ENCODE measurements at places on chromosomes 6 and 20. TPM values are rescaled to one million over a fixed set of nuclear protein-coding genes. Genes with fewer than 3 reads are reported as not detected.
A peak's percentile ranks its signal among the peaks of the same experiment; 100 is the strongest.

DNA sequence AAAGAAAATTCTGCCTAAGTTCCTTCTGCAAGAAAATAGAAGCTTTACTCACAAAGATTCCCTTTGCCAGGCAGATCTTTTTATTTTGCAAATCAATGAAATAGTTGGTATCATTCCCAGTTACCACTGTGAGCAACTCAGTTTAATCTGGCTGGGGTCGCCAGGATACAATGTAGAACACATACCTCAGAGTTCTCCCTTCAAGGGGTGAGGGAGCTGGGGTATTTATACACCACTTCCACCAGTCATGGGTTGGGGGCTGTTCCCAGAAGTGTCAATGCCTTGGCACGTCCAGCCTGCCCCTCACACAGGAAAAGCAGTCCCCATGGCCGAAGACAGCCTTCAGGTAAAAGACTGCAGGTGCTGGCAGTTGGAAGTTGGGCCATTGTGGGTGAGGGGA, 86.2 kb downstream of the SLC24A3 start:
- no peak for DNase-seq

DNA sequence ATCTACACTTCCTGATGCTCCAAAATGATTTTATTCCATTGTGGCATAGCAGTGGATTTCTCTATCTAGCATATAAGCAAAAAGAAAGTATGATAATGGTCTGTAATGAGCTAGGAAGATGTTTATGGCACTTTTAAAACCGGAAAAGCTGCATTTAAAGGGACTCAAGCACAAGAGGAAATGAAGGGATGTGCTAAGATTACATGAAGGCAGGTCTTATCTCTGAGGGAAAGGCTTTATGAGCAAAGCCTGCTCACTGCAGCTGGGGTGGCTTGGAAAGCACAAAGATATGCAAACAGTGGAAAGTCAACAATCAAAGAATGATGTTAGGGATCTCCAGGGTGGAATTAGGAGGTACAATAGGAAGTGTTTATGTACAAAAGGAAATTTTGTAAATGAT, 138.2 kb downstream of the TENT5A start:
- no peak for DNase-seq

DNA sequence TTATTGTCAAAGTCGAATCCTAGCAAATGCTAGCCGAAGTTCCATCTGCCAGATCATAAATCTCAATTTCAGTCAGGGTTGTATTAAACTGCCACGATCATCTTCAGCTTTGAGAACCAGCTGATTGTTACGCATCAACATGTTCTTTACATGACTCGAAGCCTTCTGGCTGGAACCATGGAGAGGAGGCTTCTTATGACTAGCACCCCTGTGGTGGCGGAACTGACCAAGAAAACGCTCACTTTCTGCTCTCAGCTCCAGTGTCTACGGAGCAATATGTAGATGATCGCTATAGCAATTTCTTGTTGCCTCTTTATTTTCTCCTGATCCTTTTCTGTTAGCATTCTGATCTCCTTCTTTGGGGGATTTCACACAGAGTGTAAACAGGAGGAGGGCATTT, 479.4 kb upstream of the SLC35B3 start:
- no peak for DNase-seq

GRCh38 chr6:21739838-21740237, 146.3 kb downstream of the SOX4 start:
- DNase-seq: no peak

DNA sequence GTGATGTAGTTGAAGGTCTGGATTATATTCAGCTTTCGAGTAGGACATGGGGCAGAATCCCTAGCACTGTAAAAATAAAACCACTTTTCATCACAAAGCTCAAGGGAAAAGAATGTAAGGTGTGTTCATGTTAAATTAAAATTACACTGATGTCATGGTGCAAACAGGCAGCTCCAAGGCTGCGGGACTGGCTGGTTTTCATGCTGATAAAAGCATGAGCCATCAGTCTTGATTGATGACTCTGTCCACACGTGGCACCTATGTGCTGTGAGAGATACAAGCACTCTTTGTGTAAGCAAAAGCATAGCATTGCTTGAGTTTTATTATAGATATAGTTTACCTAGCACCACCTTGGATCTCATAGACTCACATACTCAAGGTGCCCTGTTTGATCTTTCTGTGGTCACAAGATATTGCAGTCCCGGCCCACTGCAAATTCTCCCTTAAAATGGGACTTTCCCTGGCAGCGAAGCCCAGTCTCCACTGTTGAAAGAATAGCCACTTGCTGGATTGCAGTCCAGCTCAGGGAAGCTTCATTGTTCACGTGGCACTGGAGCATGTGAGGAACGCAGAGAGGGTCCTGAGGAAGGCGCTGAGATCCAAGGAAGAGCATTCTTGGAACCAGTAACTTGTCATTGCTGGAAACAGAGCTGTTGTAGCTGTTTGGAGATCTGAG, 90.6 kb downstream of the TIAM2 start:
- DNase-seq: peak; percentile 59

DNA sequence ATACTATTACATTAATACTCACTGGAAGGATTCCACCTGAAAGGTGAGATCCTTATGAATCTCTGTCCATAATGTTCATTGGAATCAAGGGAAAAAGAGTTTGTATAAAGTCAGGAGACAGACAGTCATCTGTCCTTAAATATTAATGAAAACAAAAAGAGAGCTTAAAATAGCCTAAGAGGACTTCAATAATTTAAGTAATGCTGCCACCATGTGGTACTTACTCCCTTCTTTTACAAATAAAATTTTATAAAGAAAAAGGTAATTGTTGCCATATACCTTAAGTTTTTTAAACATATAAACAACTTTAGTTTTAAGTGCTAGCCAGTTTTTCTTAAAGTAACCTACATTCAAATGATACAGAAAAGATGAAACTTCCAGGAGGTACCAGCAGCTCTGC, 5.1 kb downstream of the BLOC1S5 start:
- DNase-seq: peak; percentile 25

- DNase-seq: peak; percentile 67
Measured at GRCh38 chr20:23061734-23062561, 12.5 kb upstream of the THBD start.

DNA sequence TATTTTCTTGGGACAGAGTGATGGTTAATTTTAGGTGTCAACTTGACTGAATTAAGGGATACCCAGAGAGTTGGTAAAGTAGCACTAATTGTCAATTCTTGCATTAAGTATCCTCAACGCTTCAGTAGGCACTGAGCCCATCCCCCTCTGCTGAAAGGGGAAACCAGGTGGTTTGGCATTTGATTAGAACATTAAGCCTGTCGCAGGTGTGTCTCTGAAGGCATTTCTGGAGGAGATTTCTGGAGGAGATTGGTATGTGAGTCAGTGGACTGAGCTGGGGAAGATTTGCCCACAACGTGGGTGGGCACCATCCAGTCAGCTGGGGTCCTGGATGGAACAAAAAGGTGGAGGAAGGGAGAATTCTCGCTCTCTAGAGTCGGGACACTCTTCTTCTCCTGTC, 119.8 kb downstream of the RFX6 start:
- DNase-seq: no peak

DNA sequence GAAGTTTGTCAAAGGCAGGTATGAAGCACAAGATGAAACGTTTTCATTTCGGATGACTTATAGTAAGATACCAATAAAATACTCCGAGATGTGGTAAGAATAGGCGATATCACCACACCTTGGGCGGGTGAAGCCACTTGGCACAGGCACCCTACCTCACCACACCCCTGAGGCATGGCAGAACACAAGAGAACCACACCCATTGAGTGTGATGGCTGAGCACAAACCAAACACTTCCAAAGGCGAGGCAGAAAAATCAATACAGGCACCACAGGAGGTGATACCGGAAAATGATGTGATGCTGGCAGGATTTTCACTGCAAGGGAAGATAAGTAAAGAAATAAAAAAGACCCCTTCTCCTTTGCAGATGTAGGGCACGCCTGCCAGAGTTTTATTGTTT, 332.9 kb upstream of the PRDM1 start:
- no peak for DNase-seq

GRCh38 chr6:86031713-86032112, 389.0 kb upstream of the SYNCRIP start:
- no peak for DNase-seq

- peak; percentile 10 for DNase-seq
Measured at GRCh38 chr6:152338335-152339125, 298.6 kb downstream of the SYNE1 start.

DNA sequence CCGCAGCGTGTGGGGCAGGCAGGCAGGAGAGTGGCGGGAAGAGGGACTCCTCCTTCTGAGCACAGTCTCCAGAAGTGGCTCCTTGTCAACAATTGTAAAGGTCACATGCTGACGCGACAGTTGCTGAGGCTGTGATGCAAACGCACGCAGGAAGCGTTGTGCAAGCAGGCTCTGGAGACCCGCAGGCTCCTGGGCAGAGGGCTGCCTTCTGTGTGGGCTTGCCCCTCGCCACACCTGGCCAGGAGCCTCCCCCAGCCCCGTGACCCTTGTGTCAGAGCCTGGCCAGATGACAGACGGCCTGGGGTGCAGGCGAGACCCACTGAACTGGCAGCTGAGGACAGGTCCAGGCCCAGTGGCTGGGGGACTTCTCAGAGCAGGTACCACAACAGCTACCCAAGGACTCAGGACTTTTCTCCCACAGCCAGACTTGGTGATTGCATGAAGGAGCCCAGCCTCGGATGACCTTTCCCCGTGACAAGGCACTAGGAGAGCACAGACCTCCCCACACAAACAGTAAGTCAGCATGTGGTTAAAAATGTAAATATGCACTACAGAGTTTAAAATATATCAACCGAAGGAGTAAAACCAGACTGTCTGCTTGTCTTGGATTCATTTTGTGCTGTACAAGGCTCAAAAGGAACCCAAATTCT, 222.1 kb upstream of the RREB1 start:
- no peak for DNase-seq

- no peak for DNase-seq
Measured at GRCh38 chr6:98880486-98880885, 46.1 kb downstream of the POU3F2 start.

DNA sequence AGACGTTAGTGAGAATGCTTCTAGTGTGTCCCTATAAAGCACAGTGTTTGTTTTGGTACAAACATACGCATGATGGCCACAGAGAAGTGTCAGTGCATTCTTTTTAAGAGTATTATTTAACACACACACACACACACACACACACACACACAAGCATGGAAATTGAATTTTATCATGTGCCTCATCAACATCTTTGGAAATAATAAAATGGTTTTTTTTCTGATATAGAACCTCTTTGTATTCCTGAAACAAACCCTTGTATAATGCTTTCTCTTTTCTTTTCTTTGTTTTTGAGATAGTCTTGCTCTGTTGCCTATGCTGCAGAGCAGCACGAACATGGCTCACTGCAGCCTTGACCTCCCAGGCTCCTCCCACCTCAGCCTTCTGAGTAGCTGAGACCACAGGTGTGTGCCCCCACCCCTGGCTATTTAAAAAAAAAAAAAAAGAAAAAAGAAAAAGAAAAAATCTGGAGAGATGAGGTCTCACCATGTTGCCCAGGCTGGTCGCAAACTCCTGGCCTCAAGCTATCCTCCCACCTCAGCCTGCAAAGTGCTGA, 116.2 kb upstream of the SYNDIG1 start:
- no peak for DNase-seq

The LGSN gene
- polyA plus RNA-seq: 8.1 TPM

The UBE2C gene
- 212 TPM for polyA plus RNA-seq

The TRAPPC3L gene
- polyA plus RNA-seq: not detected

The BNIP5 gene
- polyA plus RNA-seq: not detected

Measured in A549 (cell line).